ENCODE measurements at places on chromosomes 5 and 9.
A peak's percentile ranks its signal among the peaks of the same experiment; 100 is the strongest.

DNA sequence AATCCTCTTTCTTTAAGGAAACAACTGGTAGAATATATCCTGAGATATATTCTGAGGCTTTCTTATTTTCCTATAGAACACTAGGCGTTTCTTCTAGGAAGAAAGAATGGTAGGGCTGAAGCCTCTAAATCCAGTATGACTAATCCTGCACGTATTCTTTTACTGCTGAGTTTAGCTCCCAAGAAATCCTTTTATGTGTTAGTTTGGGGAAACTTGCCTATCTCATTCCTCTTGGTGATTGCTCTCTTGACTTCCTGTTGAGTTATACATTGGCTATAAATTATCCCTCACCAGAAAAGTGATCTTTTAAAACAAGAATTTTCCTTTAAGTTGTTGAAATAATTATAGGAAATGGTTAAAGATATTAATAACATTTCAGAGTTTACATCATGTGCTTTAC lies 422.9 kb downstream of the TMEM161B start:
- ATAC-seq = no peak

DNA sequence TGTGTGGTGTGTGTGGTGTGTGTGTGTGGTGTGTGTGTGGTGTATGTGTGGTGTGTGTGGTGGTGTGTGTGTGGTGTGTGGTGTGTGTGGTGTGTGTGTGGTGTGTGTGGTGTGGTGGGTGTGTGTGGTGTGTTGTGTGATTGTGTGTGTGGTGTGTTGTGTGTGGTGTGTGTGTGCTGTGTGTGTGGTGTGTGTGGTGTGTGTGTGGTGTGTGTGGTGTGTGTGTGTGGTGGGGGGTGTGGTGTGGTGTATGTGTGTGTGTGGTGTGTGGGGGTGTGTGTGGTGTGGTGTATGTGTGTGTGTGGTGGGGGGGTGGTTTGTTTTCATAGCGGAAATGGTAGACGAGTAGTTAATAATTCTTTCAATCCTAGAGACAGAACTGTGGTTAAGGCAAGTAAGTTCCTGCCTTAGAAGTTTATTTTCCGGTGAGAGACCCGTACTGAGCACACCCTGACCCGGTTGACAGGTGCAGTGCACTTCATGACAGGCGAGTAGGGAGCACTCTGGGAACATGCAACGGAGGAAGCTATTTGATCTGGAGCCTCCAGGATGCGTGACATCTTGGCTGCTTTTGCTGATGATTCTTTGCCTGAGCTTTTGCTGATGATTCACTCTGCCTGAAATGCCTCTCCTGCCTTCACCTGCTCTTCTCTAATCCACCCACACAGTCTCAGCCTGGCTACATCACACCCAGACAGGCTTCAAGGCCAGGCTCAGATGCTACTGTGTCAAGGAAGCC lies 21.7 kb upstream of the FAT2 start:
- ATAC-seq = no peak

- no peak for ATAC-seq
Observed at GRCh38 chr5:159982421-159983173, 26.3 kb upstream of the TTC1 start.

GRCh38 chr5:168482361-168482760 lies 3.9 kb upstream of the RARS1 start:
- ATAC-seq = no peak

DNA sequence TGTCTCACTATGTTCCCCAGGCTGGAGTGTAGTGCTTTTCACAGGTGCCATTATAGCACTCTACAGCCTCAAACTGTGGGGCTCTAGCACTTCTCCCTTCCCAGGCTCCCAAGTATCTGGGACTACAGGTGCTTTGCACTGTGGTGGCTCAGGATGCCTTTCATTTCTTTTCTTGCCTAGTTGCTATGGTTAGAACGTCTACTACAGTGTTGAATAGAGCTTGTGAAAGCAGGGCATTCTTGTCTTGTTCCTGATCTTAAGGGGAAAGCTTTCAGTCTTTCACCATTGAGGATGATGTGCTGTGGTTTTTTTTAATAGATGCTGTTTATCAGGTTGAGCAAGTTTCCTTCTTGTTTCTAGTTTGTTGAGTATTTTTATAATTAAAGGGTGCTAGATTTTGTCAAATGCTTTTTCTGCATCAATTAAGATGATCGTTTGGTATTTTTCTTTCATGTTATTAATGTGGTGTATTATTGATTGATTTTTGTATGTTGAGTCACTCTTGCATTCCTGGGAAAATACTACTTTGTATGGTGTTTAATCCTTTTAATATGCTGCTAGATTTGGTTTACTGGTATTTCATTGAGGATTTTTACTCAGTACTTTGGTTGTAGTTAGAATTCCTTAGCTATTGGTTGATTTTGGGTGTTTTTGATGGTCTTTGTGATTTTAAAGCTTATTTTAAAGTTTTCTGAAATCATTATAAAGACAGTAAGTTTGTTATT lies 35.6 kb downstream of the GPBP1 start:
- peak; percentile 38 for ATAC-seq

Data from SK-N-SH treated with all-trans-retinoic acid at 6 μM for 48 hours (cell line).